ENCODE measurements at places on chromosomes 6 and 20.

DNA sequence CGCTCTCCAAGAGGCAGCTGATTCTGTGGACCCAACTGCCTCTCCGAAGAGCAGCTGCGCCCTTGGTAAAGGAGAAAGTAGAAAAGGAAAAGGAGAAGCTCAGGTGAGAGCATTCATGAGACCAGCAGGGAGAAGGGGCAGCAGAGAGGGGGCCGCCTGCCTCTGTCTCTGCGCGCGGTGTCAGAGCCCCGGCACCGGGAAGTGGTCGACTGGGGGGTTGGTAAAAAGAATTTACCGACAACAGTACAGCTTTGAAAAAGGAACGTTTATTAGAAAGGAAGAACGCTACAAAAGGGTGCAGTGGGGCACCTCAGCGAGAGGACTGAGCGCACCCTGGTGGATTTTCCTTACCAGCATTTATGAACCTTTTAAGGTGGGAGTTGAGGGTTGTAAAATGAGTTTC, 61.9 kb downstream of the GPR6 start:
- no peak for DNase-seq

- DNase-seq = no peak
Measured at GRCh38 chr20:5719861-5720403, 30.3 kb upstream of the SHLD1 start.

DNA sequence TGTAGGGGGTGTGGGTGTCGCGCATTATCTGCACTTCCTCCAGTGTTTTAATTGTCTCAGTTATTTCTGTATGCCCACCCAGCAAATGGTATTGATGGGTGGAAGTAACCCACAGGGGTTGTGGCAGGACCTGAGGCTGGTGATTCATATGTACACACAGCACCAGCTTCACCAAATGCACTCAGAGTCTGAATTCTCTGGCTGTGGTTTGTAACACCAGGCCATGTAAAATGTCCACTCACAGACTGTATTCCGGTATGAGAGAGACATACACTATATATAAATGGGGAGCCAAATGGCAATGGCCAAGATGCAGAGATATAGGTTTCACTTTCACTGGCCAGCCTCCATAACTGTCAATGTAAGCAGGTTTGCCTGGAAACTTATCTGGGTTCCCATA, 76.3 kb upstream of the FBXL4 start:
- DNase-seq = no peak

GRCh38 chr6:84651583-84651982, 112.8 kb downstream of the TBX18 start:
- DNase-seq = no peak

GRCh38 chr6:24430086-24430485, 27.4 kb downstream of the MRS2 start:
- DNase-seq = no peak

GRCh38 chr6:17984812-17985670, 2.4 kb downstream of the KIF13A start:
- no peak for DNase-seq

GRCh38 chr20:58651559-58651945, 469 bp downstream of the STX16 start:
- DNase-seq = no peak

DNA sequence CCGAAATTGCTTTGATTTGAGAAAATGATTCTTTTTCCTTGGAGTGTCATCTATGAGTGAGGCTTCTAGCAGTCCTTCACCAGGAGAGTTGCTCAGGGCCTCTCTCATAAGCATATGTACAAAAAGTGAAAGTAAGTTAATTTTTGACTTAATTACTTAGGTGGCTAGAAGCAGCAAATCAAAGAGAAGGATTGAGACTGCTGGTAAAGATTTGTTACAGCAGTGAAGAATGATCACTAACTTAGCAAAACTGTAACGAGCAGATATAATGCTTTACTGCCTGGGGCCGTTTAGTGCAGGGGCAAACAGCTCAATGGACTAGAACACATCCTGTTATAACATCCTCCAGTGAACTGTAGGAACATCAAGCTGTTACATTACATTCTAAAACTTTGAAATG, 167.8 kb upstream of the RIPOR2 start:
- no peak for DNase-seq

- no peak for DNase-seq
Measured at GRCh38 chr6:74753883-74754600, 451.8 kb downstream of the COL12A1 start.

DNA sequence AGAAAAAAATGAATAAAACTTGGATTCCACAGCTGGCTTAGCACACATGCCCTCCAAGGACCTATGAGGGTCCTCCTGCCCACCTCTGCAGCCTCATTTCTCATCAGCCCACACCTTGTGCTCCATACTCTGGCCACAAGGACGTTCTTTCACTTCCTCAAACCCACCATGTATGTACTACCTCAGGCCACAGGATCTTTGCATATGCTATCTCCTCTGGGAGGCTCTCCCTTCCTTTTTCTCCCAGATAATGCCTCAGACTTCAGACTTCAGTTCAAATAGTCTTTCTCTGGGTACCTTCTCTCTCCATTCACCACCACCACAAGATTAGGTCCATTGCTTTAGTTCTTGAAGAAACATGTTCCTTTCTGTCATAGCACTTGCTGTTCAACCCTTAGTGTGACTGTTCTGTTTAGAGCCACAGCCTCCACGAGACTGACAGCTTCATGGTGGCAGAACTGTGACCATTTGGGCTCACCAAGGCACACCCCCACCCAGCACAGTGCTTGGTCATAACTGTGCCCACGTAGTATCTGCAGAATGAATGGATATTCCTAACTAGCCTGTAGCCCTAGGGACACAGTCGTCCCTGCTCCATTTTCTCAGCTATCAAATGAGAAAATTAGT, 146.7 kb upstream of the LRFN2 start:
- DNase-seq = no peak

DNA sequence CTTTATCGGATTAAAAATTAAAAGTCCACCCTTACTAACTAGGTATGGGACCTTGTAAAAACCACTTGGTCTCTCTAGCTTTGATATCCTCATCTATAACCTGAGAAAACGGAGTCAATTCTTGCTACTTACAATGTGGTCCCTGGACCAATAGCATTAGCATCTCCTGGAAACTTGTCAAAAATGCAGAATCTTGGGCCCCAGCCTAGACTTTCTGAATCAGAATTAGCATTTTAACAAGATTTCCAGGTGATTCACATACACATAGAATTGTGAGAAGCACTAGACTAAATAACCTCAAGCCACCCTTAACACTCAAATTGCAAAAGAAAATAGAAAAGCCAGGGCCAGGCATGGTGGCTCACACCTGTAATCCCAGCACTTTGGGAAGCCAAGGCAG, 96.6 kb downstream of the RNGTT start:
- DNase-seq = no peak

DNA sequence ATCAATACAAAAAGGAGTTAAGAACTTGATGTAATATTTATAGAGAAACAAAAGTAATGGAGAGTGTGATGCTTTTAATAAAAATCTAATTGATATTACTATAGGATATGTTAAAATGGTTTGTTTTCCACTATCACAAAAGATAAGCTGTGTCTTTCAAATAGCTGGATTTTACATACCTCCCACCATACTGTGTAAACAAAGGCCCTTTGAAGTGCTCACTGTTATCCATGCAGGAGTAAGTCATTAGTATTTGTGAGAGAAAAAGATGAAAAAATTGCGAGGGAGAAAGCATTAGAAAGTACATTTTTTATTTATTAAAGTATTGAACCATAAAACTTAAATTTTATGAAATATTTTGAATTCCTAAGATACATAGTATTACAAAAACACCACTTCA, 733.0 kb downstream of the GRIK2 start:
- no peak for DNase-seq

- DNase-seq = no peak
Measured at GRCh38 chr6:45651301-45651700, 273.6 kb upstream of the SUPT3H start.

GRCh38 chr6:154841109-154841508, 107.9 kb downstream of the SCAF8 start:
- DNase-seq = no peak

- no peak for DNase-seq
Measured at GRCh38 chr20:5862703-5863039, 87.7 kb downstream of the TRMT6 start.

GRCh38 chr20:32753731-32754130, 8.5 kb upstream of the DNMT3B start:
- DNase-seq = no peak

GRCh38 chr20:51769976-51770615, 1.9 kb upstream of the ATP9A start:
- DNase-seq = no peak

GRCh38 chr20:32031007-32031958, 20.8 kb upstream of the HCK start:
- no peak for DNase-seq

DNA sequence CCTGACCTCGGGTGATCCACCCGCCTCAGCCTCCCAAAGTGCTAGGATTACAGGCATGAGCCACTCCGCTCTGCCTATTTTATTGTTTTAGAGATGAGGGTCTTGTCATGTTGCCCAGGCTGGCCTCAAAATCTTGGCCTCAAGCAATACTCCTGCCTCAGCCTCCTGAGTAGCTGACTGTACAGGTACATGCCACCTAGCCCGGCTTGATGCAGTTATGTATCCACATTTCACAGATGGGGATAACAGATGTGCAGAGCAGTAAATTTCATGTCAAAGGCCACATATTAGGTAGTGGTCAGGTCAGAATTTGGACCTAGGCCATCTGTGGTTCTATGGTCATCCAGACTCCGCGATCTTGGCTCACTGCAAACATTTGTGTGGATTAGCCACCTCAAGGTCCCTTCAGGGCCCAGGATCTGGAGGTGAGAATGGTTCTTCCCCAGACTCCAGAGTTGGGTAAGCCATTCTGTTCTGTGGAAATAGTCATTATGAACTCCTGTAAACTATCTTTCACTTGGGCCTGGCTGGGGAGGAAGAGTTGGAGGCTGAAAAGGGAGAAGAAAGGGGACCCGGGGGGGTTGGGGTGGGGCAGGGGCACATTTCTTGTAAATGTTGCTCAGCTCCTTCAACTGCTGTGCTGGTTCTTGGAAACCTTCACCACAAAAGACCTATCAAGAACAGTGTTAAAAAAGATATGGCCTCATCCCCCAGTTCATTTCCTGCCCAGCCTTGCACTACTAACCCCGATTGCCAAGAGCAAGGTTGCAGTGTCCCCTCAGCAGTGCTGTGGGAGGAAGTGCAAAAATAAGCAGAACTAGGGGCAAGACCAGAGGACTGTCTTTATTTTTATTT, 13.0 kb downstream of the PIM1 start:
- no peak for DNase-seq

DNA sequence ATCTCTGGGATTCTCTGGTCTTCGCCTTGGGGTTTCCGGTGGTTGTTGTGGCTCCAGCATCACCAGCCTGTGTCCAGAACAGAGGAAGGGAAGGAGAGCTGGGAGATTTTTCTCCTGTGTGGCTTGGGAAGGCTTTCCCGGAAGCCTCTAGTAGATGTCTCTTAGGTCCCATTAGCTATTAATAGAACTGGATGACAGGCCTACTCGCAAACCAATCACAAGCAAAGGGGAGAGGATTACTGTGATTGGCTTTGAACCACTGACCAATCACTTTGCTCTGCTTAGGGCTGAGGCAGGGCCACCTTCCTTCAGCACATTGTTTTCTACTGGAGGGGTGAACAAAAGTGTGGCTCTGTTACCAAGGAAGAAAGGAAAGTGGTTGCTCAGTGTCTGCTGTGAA, 203.4 kb upstream of the SULF2 start:
- no peak for DNase-seq

GRCh38 chr6:117456250-117456649, 26.2 kb upstream of the DCBLD1 start:
- DNase-seq = no peak

- DNase-seq = no peak
Measured at GRCh38 chr20:50861012-50861411, 66.2 kb downstream of the BCAS4 start.

DNA sequence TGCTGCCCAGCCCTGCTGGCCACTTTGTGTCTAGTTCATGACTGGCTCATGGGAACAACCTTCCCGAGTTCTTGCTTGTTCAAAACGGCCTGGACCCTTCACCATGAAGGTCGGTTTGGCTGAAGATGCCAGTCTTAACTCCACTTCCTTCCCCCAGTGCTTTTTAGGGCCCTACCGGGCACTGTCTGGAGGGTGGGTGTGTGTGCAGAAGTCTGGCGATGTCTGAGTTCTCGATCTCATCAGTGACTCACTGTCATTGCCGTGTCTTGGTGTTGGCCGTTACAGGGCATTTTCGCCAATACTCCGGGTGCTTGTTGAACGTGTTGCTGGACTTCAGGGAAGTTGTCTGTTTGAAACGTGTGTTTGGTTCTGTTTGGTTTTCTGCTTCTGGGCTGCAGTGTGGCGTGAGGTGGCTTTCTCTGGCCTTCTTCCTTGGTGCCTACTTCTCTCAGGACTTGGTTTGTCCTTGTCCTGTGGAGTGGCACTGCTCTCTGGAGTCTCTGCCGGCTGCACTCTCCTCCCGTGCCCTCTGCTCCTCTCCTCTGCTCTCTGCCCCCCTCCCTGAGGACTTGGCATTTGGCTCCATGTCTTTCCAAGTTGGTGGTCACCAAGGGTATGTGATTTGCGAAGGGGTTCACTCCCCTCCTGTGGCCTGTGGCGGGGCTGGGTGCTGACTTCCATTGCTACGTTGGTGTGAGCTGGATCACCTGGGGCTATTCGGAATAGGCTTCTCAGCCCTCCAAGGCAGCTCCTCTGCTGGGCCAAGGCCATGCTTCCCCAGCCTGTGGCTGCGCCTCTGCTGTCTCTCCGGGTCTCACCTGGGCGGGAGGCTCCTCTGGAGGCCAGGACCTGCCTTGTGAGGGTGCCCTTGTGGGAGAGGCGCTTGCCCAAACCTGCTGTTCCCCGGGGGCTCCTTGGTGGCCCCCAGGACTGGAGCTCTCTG, 38.2 kb downstream of the PYGB start:
- no peak for DNase-seq

DNA sequence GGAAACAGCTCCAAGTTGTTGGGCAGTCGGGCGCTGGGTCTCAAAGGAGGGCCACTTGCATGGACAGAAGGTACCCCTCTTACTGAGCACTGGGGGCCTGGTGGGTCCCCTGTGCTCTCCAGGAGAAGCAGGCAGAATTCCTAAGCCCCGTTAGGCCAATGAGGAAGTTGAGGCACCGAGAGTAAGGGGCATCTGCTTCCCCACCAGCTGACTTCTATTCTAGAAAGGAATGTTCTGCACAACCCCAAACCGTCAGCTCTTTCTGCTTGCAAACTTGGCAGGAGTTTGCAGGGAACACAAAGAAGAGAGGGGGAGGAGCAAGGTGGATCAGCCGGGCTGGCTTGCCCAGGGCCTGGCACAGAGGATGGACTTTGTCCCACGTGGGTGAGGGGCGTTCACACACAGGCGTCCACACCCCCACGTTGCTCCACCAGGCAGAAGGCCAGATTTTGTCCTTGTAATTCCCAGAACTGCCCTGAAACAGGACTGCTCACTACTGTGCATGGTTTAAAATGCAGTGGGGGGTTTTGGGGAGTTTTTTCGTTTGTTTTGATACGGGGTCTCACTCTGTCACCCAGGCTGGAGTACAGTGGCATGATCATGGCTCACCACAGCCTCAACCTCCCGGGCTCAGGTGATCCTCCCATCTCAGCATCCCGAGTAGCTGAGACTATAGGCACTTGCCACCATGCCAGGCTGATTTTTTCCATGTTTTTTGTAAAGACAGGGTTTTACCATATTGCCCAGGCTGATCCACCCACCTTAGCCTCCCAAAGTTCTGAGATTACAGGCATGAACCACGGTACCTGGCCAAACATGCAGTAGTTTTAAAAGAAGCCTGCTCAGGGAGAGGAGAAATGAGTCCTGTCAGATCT, 93.3 kb downstream of the SNX5 start:
- no peak for DNase-seq
